ENCODE measurements at places on chromosomes 4 and X.

- no peak for DNase-seq
Observed at GRCh38 chrX:50393902-50394301, 76.7 kb downstream of the DGKK start.

- DNase-seq, result no peak
Observed at GRCh38 chr4:55592014-55592413, at the start of gene PDCL2. Gene PDCL2, minus strand, starts transcription at chr4:55592245. Its CDS starts 136 bp downstream, at chr4:55592109.

GRCh38 chrX:7235071-7235470, 87.1 kb upstream of the PUDP start:
- no peak for DNase-seq

GRCh38 chrX:71396576-71396975, 30.4 kb downstream of the TAF1 start:
- no peak for DNase-seq

GRCh38 chr4:77804471-77804870, 14.7 kb downstream of the CNOT6L start:
- DNase-seq, result no peak

- DNase-seq, result no peak
Observed at GRCh38 chr4:3656416-3657356, 109.5 kb upstream of the ADRA2C start.

- DNase-seq, result no peak
Observed at GRCh38 chrX:15653961-15654360, 10.6 kb downstream of the CLTRN start.

DNA sequence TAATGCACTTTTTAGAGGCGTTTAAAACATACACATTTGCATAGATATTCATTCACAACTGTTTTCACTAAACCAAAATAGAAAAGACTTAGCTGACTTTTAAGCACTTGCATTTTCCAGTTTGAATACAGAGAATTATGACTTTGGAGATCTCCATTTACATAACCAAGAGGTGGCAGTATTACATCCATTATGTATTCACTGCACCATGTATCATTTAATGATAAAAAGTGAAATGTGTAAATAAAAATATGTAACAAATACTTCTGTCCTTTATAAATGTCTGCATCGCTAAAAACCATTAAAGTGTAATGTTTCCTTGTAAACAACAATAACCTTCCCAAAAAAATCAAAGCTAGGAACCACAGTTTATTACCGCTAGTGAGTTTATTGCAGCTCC, 413.2 kb downstream of the FGF13 start:
- no peak for DNase-seq

GRCh38 chrX:9851890-9852289, 65.7 kb downstream of the SHROOM2 start:
- DNase-seq, result no peak

All from stimulated activated CD4-positive, alpha-beta T cell treated with anti-CD3 and anti-CD28 coated beads, Interleukin-1b, Interleukin-23, amount 100 ng/mL, for 4 hours (primary cell).